ENCODE measurements at places on chromosomes 5 and 9.
A peak's percentile ranks its signal among the peaks of the same experiment; 100 is the strongest.

- no peak for DNase-seq
These were observed 1.2 kb upstream of the CCDC183 start for GRCh38 chr9:136795000-136795348.

DNA sequence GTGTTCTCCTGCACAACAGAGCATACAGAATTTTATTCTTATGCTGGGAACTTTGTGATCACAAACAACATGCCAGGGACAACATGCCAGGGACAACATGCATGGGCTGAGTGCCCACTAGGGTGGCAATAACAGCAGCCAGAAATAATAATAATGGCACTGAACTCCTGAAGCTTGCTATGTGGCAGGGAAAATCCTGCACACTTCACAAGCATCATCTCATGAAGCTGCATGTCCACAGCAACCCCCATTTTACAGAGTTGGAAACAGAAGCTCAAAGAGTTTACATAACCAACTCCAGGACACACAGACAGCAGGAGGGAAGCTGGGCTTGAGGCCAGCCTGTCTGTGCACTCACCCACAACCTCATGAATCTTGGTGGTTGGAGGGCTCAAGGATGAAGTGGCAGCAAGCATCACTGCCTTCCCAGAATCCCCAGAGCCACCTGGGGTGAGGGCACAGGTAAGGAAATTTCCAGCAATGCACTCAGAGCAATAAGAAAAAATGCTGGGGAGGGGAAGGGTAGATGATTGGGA, 111.4 kb downstream of the GABBR2 start:
- peak; percentile 61 for DNase-seq

- DNase-seq, result no peak
These were observed 510.0 kb downstream of the GADD45G start for GRCh38 chr9:90114641-90115425.

DNA sequence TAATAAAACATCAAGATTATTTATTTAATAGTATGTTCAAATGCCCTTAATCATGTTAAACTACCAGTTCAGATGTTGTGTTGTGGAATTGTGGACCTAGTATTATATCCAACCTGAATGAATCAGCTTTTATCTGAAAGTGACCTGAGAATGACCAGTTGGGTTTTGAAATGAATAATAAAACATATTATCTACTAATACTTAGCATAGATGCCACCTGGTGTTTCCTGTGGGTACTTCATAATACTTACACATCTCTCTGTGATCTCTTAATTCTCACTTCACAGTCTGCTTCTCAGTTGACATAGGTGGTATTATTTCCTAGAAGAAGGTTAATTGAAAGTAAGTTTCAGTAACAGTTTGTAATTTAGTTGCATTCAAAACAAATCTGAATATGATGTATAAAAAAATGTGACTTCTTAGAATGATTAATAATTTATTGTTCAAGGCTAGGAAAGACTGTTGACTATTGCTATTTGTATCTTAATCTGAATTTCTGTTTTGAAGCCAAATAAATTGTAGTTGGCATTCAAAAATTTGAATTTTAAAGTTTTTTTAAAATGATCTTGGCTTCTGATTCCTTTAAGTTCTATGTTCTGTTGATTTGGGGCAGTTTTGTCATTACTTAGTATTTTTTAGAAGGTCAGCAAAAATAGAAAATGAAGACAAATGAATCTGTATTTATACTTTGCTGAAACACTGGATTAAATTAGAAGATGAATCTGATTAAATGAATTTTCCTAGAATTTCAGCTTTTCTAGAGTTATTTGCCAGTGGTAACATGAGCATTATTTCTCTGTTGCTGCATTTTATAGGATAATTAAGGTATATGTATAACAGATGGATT, 48.2 kb downstream of the KIF2A start:
- peak; percentile 56 for DNase-seq

GRCh38 chr5:19044931-19045695, 942.9 kb downstream of the CDH18 start:
- DNase-seq, result peak; percentile 57

DNA sequence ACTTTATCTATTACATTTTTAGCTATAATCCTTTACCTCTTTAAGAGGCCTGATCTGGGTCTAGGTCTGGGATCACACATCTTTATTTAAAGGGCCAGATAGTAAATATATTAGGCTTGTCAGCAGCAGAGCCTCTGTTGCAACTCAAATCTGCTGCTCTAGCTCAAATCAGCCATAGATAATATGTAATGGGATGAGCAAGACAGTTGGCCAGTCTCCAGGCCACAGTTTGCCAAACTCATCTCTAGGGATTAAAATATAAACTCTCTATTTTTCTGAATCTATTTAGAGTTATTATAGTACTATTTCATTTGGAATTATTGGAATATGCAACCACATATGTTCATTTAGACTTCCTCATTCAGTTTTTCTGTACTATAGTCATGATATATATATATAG, 115.9 kb upstream of the MINAR2 start:
- DNase-seq, result no peak

DNA sequence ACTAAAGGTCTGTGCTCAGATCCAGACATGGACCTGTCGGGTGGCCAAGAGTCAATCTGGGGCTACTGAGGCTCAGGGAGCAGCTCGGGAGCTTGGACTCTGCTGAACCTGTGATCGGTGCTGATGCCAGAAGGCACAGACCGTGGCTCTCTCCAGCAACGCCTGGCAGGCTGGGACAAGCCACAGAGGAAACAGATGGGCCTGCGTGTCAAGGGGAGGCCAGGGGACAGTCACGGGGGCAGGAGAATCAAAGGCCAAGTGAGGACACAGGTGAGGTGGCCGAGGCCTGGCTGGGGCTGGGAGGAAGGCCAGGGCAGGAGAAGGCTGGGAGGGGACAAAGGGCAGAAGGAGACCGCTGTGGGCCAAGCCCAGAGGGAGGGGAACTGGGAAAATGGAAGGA, 43.4 kb downstream of the EPB41L4B start:
- peak; percentile 94 for DNase-seq

GRCh38 chr5:139708877-139709581, 60.9 kb downstream of the CXXC5 start:
- peak; percentile 79 for DNase-seq

DNA sequence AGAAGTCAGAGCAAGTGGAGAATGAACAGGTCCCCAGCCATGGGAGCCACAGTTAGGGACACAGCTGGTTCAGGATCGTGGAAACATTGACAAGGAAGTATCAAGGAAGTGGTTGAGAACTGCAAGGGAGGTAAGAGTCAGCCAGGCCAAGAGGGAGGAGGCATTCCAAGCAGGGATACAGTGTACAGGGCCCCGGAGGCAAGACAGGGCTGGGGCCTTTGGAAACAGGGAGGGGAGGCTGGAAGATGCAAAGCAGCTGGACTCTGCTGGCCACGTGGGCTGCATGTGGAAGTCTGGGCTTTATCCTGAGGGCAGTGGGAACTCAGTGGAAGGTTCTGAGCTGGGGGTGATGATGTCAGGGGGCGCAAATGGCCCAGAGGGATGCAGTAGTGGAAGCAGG, 14.2 kb downstream of the CCDC180 start:
- DNase-seq, result no peak

GRCh38 chr5:169024421-169024820, 276.5 kb downstream of the SLIT3 start:
- DNase-seq, result peak; percentile 43

GRCh38 chr9:135669616-135670285, 6.6 kb downstream of the LCN9 start:
- no peak for DNase-seq

DNA sequence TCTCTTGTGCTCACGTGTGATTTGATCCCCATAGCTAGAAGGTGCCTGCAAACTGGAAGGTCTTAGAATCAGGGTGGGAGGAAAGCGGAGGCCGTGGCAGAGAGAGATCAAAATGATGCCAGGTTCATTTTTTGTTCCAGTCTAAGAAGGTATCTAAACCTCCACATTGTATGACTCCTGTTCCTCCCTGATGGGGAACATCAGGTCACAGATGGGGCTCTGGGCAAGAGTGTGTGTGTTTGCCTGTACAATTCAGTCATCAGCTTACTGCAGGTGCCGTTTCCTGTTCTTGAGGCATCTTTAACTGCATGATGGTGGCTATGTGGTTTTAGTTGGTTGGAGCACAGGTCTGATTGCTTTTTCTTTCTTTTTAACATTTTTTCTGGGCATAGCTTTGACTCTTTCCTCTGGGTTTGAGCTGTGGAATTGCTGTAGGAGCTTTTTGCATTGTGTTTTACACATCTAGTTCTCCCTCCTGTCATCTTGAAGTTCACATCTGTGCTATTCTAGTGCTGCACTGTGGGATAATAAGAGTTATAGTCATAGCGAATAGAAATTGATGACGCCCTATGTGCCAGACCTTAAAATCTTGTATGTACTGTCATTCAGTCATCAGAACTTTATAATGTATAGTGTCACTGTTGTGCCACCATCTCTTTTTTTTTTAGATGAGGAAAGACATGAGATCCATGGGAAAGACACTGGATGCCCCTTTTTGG, 30.8 kb downstream of the ARHGAP26 start:
- DNase-seq, result no peak

DNA sequence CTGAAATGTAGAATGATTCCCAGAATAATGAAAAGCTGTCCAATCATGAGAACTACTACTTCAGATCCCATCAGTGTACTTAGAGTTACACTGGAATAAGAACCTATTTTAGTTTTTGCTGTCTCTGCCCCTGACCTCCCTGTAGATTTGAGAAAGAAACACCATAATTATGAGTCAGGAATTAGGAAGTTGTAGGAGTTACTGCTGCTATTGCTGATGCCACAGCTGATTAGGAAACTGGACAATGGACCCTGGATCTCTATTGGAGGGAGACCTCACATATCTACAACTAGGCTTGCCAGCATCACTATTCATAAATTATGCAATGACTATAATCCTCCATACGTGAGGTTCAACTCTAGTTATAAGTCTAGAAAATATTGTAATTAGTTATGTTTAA, 48.8 kb upstream of the EDIL3 start:
- DNase-seq, result no peak

DNA sequence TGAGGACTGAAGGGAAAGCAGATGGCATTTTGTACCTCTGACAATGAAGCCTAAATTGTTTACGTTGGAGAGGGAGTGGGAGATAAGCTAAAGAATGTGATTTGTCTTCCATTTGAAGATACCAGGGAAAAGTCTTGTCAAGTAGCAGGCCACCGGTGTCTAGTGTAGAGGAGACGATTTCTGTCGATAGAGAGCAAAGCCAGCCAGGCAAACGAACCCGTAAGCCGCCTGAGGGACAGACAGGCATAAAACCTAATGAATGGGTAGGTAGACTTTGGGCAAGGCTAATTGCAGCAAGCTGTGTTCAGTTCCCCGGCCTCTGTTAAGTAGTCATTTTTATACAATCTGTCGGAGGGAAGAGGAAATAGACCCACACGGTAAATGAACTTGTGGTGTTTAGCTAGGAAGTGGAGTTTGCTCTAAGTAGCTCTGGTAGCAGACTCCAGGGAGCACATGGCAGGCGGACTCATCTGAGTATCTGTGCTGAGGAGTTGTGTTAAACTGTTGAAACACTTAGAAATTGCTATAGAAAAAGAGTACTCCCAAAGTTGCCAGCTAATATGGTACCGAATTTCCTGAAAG, 28.8 kb downstream of the SMARCA2 start:
- no peak for DNase-seq

GRCh38 chr9:37911271-37911681, 7.3 kb upstream of the SLC25A51 start:
- DNase-seq, result no peak

DNA sequence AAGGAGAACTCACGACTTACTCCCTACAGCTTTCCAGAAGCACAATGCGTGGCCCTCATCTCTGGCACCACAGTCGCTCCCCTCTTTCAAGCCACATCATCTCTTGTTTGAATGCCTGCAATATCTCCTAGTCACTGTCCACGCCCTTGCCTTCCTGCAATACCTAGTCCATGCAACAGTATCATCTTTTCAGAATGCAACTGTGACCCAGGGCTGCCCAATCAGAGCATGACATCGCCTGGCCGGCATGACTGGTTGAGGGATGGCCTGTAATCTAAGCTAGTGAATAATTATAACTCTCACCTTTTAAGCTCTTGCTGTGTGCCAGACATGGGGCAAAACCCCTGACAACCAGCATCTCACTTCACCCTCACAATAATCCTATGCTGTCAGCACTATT, 52.5 kb upstream of the CPEB4 start:
- no peak for DNase-seq

GRCh38 chr5:93186076-93186682, 394.8 kb downstream of the NR2F1-AS1 start:
- no peak for DNase-seq

- DNase-seq, result no peak
These were observed 5.5 kb downstream of the TTC16 start for GRCh38 chr9:127721391-127721821.

DNA sequence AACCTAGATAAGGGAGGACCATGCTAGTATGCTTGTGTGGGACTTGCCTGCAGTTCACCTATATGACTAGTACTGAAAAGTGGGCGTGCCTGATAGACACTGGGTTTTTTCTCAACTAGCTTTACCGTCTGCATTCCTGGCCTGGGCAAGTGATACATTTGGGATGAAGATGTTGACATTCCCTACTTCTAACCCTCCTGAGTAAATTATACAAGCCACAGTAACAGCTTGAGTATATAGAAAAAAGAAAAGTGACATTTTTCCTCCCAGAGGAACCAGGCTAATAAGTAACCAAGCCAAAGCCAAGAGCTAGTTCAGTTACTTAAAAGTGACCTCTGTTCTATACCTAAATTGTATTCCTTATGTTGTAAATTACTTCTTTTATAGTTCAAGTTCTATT, 153.8 kb upstream of the CYLC2 start:
- DNase-seq, result no peak

GRCh38 chr9:32776201-32776600, 7.1 kb upstream of the TMEM215 start:
- DNase-seq, result no peak

- DNase-seq, result no peak
These were observed 94.2 kb downstream of the PAX5 start for GRCh38 chr9:36939655-36940499.

DNA sequence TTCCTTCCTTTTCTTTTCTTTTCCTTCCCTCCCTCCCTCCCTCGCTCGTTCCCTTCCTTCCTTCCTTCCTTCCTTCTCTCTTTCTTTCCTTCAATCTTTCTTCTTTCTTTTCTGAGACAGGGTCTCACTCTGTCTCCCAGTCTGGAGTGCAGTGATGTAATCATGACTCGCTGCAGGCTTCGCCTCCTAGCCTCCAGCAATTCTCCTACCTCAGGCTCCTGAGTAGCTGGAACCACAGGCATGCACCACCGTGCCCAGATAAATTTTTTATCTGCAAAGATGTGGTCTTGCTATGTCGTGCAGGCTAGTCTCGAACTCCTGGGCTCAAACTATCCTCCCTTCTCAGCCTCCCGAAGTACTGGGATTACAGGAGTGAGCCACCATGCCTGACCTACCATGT, 81.4 kb downstream of the SPATA31C2 start:
- no peak for DNase-seq

DNA sequence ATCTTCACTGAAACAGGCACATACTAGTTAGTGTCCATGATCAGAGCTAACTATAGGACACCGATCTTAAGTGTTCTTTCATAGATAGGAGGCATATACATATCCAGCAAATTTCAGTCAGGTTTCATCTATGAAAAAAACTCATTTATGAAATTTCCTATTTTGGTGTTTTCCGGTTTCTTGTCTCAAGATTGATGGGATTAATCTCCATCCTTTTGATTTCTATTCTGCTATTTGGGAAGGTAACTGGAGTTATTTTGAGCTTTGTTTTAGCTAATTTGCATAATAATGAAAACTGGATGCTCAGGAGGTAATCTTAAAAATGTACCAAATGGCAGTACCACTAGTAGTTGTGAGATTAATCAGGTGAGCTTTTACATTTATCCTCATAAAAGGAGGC, 62.1 kb downstream of the BASP1 start:
- DNase-seq, result no peak
